Activated CD8-positive, alpha-beta T cell treated with anti-CD3 and anti-CD28 coated beads, Interleukin-2, amount 10 ng/mL, durations not matched to agents 7 days and 5 days (primary cell): ENCODE measurements at places on chromosomes 11 and 22. TPM values are rescaled to one million over a fixed set of nuclear protein-coding genes. Genes with fewer than 3 reads are reported as not detected.

Gene IL18BP
- total RNA-seq: 16.2 TPM

GRCh38 chr22:35274154-35274871, 17.0 kb downstream of the HMGXB4 start:
- no peak for DNase-seq

DNA sequence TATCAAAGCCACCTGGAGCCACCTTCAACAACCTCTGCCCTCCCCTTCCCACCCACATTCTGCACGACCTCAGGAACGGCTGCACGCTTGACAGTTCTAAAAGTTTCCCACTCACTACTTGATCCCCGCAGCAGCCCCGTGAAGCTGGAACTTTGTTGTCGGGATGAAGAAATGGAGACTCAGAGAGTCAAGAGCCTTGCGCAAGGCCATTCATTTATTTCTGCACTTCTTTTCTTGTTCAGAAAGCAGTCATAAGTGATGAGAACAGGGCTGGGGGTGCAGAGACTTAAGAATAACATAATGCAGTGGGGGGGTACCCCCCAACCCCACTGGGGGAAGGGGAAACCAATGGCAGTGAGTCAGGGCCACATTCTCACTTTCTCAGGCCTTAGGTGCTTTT, 2.2 kb upstream of the ZFTA start:
- no peak for DNase-seq

Gene F2
- total RNA-seq: not detected

- DNase-seq: no peak
These were observed 130.1 kb upstream of the SYN3 start for GRCh38 chr22:33188326-33188725.

DNA sequence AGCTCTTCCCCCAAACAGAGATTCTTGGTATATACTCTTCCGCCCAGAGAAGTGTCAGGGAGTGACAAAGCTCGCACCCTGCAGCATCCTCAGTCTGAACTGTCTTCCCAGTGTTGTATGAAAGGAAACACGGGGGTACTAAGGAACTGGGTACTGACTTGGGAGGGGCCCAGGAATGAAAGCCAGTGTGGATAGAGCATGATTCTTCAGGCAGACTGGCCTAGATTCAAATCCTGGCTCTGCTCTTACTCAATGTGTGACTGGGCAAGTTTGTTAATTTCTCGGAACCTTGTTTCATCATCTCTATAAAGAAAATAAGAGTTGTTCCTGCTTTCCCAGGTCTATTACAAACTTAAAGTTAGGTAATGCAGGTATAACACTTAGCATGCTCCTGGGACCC, 266.0 kb upstream of the NARS2 start:
- DNase-seq: no peak

GRCh38 chr11:104086621-104087020, 50.2 kb downstream of the DDI1 start:
- DNase-seq: no peak
